ENCODE measurements at places on chromosomes 2 and 18.

DNA sequence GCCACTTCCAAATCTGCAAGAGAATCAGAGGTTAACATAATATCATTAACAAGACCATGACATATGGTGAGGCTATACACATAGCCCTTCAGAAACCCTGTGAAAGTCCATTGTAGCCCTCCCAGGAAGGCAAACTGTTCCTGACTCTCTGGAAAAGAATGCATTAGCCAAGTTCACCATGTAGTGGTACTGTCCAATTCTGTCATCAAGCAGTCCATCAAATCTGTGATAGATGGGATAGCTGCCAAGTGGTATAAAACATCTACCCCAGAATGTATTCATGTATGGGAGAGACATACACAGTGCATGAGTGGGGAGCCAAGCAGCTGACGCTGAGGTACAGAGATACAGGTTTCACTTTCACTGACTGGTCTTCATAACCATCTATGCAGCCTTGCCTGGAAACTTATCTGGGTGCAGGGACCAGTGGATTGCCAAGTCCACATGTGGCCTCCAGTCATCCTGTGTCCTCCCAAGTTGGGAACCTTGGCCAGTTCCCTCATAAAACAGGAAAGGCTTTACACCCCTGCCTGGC, 281.1 kb downstream of the MBD2 start:
- no peak for DNase-seq

GRCh38 chr2:110788976-110789375, 56.6 kb downstream of the ACOXL start:
- DNase-seq = no peak

GRCh38 chr18:49276680-49277079, 183.8 kb downstream of the DYM start:
- no peak for DNase-seq

DNA sequence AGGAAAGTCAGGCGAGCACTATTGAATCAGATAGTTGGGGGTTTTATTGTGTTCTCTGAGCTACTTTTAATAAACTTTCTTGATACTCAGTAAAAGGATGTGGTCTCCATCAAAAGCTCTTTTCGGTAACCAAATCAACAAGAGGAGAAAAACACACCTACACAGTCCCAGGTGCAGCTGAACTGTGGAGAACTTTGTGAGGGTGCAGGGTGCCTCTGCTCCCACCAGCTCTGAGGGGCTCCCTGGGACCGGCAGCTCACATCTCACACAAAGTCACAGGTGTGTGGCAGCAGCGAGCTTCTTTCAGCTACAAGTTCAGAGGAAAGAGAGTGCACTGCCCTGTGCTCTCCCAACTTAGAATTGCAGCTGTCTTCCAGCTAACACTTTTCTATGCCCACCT, 650.4 kb downstream of the RNF144A start:
- DNase-seq = no peak

GRCh38 chr2:85589181-85589580, 5.0 kb downstream of the VAMP5 start:
- no peak for DNase-seq

GRCh38 chr2:81645745-81646301, 1341.3 kb upstream of the LRRTM1 start:
- no peak for DNase-seq

DNA sequence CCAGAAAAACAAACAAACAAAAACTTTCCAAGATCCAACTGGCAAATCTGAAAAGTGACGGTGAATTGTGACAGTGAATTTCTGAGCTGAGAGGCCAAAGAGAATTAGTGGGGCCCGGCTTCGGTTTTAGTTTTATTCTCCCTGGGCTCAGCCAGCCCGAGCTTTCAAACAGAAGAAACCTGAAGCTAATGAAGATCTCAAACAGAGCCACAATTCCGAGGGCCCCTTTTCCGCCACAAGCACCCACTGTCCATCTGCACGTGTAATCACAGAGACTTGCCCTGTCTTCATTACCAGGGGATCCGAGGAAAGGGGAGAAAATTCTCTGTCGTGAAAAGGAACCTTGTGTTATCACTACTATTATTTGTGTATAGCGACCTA, 4.2 kb upstream of the ONECUT2 start:
- DNase-seq = no peak

GRCh38 chr2:171167352-171167997, 6.8 kb upstream of the TLK1 start:
- no peak for DNase-seq

DNA sequence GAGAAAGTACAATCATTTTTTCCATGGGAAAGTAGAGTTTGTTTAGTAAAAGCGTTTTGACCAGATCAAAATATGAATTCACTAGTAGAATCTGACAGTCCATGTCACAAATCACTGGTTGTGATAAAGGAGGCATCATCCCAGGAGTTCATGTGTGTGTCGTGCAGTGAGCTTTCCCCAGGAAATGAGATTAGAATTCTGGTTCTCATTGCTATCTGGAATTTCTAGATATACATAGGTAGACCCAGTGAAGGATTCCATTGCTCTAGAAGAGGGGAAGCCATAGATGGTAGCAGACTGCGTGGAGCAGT, 206.6 kb downstream of the NCK2 start:
- DNase-seq = no peak

DNA sequence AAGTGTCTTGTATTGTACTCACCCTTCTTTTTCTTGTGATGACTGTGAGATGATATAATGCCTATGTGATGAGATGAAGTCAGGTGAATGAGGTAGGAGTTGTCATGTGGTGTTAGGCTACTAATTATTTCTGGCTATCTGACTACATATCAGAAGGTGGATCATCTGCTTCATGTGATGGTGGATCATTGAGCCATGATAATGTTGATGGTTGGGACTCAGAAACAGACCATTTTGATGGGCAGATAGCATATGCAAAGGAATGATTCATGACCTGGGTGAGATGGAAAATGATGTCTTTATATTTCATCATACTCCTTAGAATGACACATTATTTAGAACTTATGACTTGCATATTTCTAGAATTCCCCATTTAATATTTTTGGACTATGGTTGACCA, 19.5 kb downstream of the ANKRD30B start:
- no peak for DNase-seq

DNA sequence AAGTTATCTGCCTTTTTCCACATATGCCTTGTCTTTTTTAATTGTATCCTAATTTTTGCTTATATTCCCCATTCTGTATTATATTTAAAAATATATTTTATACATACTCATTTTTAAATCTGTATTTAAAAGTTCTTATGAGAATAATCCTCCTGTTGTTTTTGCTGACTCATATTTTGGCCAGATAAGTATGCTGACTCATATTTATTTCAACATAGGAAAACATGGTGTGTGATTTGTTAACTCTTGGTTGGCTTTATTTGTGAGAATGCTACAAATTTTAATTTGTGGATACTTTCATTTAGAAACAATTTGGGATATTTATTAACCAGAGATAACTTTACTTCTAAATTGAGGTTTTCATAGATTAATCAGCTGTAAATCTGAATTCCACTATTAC, 587.7 kb downstream of the CPS1 start:
- DNase-seq = no peak

GRCh38 chr2:217510771-217511291, 492.0 kb downstream of the TNS1 start:
- DNase-seq = no peak

DNA sequence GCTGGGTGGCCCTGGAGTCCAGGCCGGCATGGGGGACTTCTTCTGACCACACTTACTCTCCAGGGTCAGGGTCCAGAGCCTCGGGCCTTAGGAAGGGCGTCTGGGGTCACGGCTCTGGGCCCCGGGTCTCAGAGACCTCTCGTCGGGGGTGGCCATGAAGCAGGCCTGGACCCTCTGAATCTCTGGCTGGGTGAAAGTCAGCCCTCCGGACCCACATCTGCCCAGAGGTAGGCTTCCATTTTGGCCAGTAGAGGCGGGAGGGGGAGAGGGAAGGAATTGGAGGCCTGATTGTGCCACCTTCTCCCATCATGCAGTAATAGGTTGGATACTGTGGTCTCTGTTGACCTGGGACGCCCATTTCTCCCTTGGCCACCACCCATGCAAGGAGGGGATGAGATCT, 125.3 kb upstream of the GPC1 start:
- no peak for DNase-seq

DNA sequence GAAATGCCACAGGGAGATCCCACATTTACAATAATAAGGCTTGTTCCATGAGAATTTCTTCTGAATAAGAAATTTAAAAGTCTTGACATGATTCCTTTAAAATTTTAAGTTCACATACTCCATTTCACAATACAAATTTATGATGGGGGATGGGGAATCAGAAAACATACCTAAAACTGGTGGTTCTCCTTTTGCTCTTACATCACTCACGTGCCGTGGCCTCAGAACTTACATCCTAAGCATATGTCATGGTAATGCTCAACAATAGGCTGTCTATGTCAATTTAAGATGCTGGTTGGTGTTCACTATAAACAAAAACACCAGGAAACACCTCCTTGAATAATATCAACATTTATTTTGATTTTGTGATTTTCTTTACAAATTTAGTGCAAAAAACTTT, 12.8 kb downstream of the UPP2 start:
- no peak for DNase-seq

GRCh38 chr18:77140439-77141109, 8.0 kb upstream of the MBP start:
- no peak for DNase-seq

DNA sequence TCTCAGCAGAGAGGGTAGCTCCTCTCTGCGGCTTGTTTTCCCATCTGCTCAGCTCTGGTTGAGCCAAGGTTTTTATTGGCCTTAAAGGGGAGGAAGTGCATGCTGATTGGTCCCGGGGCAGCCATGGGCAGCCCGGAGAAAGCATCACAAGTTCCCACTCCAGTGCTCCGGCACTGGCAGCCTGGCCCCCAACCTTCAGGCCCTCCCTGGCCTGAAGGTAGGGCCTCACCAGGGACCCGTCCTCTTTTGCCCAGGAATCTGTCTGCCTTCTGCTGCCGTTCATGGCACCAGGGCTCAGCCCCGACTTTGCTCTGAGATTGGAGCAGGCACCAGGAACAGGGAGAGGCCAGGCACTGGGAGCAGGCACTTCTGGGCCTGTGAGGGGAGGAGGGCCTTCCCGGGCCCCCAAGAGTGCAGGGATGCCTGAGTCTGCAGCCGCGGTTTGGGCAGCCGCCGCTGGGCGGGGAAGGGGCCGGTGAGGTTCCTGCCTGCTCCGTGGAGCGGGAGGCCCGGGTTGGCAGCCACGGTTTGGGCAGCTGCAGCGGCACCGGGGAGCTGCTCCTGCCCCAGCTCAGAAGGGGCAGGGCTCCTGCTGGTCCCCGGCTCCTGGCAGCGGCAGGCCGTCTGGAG, 17.5 kb upstream of the ILKAP start:
- no peak for DNase-seq

DNA sequence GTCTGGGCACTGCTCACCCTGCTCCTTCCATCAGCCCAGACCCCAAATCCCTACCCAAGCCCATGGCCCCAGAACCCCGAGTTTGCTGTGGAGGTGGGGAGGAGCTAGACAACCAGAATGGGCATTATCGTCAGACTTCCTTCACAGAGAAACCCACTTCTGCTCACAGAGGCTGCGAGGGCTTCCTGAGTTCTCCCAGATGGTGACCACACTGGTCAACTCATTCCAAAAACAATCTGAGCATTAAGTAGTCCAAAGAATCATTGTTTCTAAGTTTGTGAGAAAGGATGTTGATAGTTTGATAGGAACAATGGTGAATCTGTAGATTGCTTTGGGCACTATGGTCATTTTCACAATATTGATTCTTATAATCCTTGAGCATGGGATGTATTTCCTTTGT, 60.2 kb downstream of the LRRC30 start:
- no peak for DNase-seq

GRCh38 chr2:201182650-201183364, at the start of gene CASP10:
TSS of gene CASP10 (plus strand) at chr2:201183141. CDS start at chr2:201185778, 2,637 bp downstream.
- DNase-seq = no peak

GRCh38 chr2:99643787-99644418, 154.1 kb upstream of the REV1 start:
- no peak for DNase-seq

DNA sequence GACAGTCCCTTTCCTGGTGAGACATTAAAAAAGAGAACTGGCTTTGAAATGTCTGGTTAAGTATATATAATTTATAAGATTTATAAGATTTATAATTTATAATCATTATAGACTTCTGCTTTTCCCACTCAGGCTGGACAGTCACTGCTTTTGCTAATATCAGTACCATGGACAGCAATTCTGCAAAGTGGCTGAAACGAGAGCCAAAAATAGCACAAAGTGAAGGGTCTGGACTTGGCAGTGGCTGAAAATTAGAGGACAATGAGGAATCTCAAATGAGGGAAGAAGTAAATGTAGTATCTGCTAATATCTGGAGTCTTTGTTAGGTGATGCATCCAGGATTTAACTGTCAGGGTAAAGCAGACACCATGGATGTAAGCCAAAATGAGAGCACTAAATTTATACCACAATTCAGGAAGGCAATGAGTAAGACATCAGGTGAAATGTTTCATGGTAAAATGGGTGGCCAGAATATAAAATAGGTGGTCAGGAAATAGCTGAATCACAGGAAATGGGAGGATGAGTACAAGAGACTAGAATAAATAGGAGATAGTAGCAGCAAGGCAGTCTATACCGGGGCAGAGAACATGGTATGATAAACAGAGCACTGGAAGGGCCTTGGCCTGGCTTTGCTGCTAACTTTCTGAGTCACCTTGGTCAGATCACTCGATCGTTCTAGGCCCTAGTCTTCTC, 39.6 kb upstream of the BOD1L2 start:
- no peak for DNase-seq

DNA sequence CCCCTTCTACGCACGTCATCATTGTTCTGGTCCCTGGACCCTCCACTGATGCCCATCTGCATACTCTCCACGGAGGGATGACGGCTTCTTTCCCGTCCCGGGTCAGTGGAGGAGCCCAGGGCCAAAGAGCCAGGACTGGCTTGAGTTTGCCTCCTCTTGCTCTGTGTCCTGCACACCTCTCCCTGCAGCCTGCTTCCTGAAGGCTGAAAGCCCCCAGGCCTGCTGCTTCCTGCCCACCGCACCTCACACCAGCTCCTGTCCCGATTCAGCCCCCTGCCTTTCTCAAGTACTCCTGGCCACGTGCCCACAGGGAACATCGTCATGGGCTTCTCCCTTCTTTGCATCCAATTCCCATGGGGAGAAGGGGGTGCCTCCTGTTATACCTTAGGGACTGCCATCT, 7.1 kb downstream of the ADCY3 start:
- DNase-seq = no peak

GRCh38 chr18:59661891-59662701, 35.1 kb downstream of the CCBE1 start:
- no peak for DNase-seq

Measured in esophagus squamous epithelium (tissue), 5 donors.